ENCODE measurements at places on chromosomes 1 and 21.

GRCh38 chr1:53562291-53562980 lies 103.2 kb downstream of the DMRTB1 start:
- no peak for DNase-seq

DNA sequence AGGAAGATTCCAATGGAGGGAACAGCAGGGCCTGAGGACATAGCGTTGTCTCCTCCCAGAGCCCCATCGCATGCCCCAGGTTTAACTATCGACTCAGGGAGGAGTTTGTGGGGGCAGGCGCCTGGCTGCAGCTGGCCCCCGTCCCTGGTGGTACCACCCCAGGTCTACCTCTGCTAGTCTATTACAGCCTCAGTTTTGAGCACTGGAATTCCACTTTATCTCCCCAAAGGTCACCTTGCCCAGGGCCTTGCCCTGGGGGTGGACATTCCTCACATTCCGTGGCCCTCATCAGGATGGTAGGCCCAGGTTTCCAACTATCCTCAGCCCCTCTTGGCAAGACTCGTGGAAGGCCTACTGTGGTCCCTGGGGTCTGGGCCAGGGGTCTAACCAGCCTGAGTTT lies 65.4 kb upstream of the SSBP3 start:
- no peak for DNase-seq

GRCh38 chr1:29210278-29211085 lies 20.3 kb downstream of the MECR start:
- no peak for DNase-seq

- no peak for DNase-seq
Measured at GRCh38 chr1:26478988-26479387, 6.7 kb downstream of the HMGN2 start.

- no peak for DNase-seq
Measured at GRCh38 chr1:241837901-241838300, 10.1 kb upstream of the EXO1 start.

All from CD4-positive, alpha-beta T cell treated with Interleukin-21 for 1 hour (primary cell).